Placental pericyte (primary cell): ENCODE measurements at places on chromosomes 11 and 22. TPM values are rescaled to one million over a fixed set of nuclear protein-coding genes. Genes with fewer than 3 reads are reported as not detected.

OR4D9 gene
- not detected in 2 replicates for total RNA-seq

MCM5 gene
- 8.1 and 85.8 TPM in 2 replicates for total RNA-seq

CDC42EP2 gene
- total RNA-seq, result 48.4 and 56.9 TPM in 2 replicates

APOA5 gene
- not detected in 2 replicates for total RNA-seq

JHY gene
- 0.88 and 1.6 TPM in 2 replicates for total RNA-seq

PIK3C2A gene
- 68.7 and 82.6 TPM in 2 replicates for total RNA-seq

OR56B1 gene
- total RNA-seq, result not detected in 2 replicates

BACE1 gene
- total RNA-seq, result 32.6 and 49.4 TPM in 2 replicates

C11orf91 gene
- total RNA-seq, result 0.14 TPM in 1 of 2 replicates, not detected in the other

PKP3 gene
- 0.66 and 1.3 TPM in 2 replicates for total RNA-seq

ZMAT5 gene
- 13.6 and 20.2 TPM in 2 replicates for total RNA-seq

OR4P4 gene
- total RNA-seq, result not detected in 2 replicates

MUC6 gene
- not detected in 2 replicates for total RNA-seq

SHANK3 gene
- total RNA-seq, result 1.1 TPM in 2 replicates

ZNF74 gene
- total RNA-seq, result 9.6 and 12.0 TPM in 2 replicates

NRIP3 gene
- 6.1 and 43.1 TPM in 2 replicates for total RNA-seq

RASSF10 gene
- 0.14 TPM in 1 of 2 replicates, not detected in the other for total RNA-seq

KCNK4 gene
- total RNA-seq, result under 0.01 TPM in 1 of 2 replicates, not detected in the other

CARD10 gene
- 2.8 and 3.9 TPM in 2 replicates for total RNA-seq

DSCAML1 gene
- total RNA-seq, result not detected in 2 replicates

VPS51 gene
- total RNA-seq, result 186 and 248 TPM in 2 replicates

SNRPD3 gene
- total RNA-seq, result 91.6 and 117 TPM in 2 replicates

RIN1 gene
- total RNA-seq, result 23.0 and 56.7 TPM in 2 replicates

KRTAP5-9 gene
- total RNA-seq, result not detected in 2 replicates

SEPTIN3 gene
- 0.14 TPM in 1 of 2 replicates, not detected in the other for total RNA-seq

SPDYC gene
- total RNA-seq, result not detected in 2 replicates

TUBA8 gene
- total RNA-seq, result 0.43 and 0.66 TPM in 2 replicates

OR5B3 gene
- total RNA-seq, result not detected in 2 replicates

TSKU gene
- 35.8 and 39.4 TPM in 2 replicates for total RNA-seq

TMEM134 gene
- total RNA-seq, result 12.2 and 44.2 TPM in 2 replicates

OR8D1 gene
- not detected in 2 replicates for total RNA-seq

PGA4 gene
- total RNA-seq, result 0.43 TPM in 1 of 2 replicates, not detected in the other

TRAF6 gene
- total RNA-seq, result 7.7 and 12.7 TPM in 2 replicates

DDTL gene
- total RNA-seq, result 1.0 and 1.1 TPM in 2 replicates

EXPH5 gene
- 0.14 and 0.22 TPM in 2 replicates for total RNA-seq

STIM1 gene
- 23.0 and 45.3 TPM in 2 replicates for total RNA-seq

ROM1 gene
- total RNA-seq, result 1.3 and 4.6 TPM in 2 replicates

TENM4 gene
- total RNA-seq, result 0.88 and 49.0 TPM in 2 replicates

SRRD gene
- 13.1 and 15.0 TPM in 2 replicates for total RNA-seq

APOL1 gene
- 9.3 and 31.3 TPM in 2 replicates for total RNA-seq

CHRNA10 gene
- total RNA-seq, result 0.66 and 1.1 TPM in 2 replicates

DEUP1 gene
- not detected in 2 replicates for total RNA-seq

TCP11L1 gene
- total RNA-seq, result 24.9 and 41.2 TPM in 2 replicates

RAG2 gene
- not detected in 2 replicates for total RNA-seq

MOGAT2 gene
- not detected in 2 replicates for total RNA-seq

DGCR6L gene
- total RNA-seq, result 49.1 and 56.0 TPM in 2 replicates

KMT2A gene
- total RNA-seq, result 39.0 and 46.8 TPM in 2 replicates

DDI1 gene
- not detected in 2 replicates for total RNA-seq

MS4A12 gene
- not detected in 2 replicates for total RNA-seq

XKR3 gene
- total RNA-seq, result not detected in 2 replicates

ABCG4 gene
- total RNA-seq, result 0.66 TPM in 1 of 2 replicates, not detected in the other

DGAT2 gene
- total RNA-seq, result 0.43 and 2.0 TPM in 2 replicates

HYLS1 gene
- total RNA-seq, result 2.8 and 11.5 TPM in 2 replicates

IRAG1 gene
- total RNA-seq, result 1.8 and 19.2 TPM in 2 replicates
